Aorta (tissue), 5 donors: ENCODE measurements at places on chromosomes 11 and 22. TPM values are rescaled to one million over a fixed set of nuclear protein-coding genes. Genes with fewer than 3 reads are reported as not detected.

GRCh38 chr11:5288906-5289550 is 12.7 kb downstream of the OR51B4 start:
- DNase-seq: no peak

Gene IFITM1
- total RNA-seq: 311 TPM

Gene SLC22A8
- not detected for total RNA-seq

GRCh38 chr11:67056267-67057204 is at the start of gene RHOD:
TSS of gene RHOD (plus strand) at chr11:67056847. CDS start at chr11:67056903, 56 bp downstream.
- DNase-seq: peak; percentile 90

- no peak for DNase-seq
Measured at GRCh38 chr22:41561335-41561734, 525 bp downstream of the CSDC2 start.

- no peak for DNase-seq
Measured at GRCh38 chr22:37472418-37473006, 13.7 kb downstream of the MFNG start.

DNA sequence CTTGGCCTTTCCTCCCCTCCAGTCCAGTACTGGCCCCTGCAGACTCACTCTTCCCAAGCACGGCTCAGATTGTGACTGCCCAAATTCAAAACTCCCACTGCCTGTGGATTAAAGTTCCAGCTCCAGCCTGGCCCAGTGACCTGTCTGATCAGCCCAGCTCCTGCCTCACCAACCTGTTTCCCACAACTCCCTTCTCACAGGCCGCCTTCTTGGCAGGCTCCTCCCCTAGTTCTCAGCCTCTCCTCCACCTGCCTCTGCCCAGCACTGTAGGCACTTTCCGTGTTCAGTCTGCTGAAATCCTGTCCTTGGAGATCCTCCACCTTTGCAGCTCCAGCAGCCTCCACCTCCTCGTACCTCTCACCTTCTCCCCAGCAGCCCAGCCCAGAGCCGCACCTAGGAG is 68.6 kb downstream of the MICAL2 start:
- no peak for DNase-seq

DNA sequence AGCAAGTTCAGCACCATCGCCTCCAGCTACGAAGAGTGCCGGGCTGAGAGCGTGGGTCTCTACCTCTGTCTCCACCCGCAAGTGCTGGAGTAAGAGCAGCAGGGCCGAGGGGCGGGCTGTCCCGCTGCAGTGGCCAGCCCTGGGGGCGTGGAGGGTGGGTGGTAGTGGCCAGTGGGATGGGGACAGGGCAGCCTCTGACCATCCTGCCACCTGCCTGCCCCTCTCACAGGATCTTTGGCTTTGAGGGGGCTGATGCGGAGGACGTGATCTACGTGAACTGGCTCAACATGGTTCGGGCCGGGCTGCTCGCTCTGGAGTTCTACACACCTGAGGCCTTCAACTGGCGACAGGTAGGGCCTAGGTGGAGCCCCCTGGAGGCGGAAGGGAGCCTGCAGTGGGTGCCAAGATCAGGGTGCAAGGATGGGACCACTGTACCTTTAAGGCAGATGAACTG is 15.0 kb upstream of the BBS1 start:
- no peak for DNase-seq

GRCh38 chr11:846496-847098 is 3.9 kb downstream of the TSPAN4 start:
- no peak for DNase-seq

GRCh38 chr11:118126082-118126838 is 26.4 kb downstream of the SCN4B start:
- no peak for DNase-seq

Gene TTC36
- total RNA-seq: not detected

GRCh38 chr22:18005201-18005926 is 19.0 kb downstream of the MICAL3 start:
- DNase-seq: no peak

DNA sequence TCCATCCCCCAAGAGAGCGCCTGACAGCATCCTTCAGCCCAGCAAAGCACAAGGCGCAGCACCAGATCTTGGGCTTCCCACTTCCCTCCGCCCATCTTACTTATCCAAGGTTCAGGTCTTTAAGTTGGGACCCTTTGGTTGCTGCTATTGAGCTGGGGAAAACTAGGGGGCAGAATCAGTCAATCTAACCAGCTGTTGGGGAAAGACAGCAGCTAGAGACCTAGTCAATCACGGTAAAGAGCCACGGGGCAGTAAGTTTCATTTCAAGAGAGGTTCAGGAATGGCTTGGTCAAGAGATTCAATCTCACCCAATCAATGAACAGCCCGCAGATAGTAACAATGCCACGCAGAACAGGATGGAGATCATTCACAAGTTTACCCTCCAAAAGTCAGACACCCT is 1.7 kb downstream of the ABTB2 start:
- no peak for DNase-seq

- no peak for DNase-seq
Measured at GRCh38 chr22:16933291-16934282, 74.4 kb downstream of the GAB4 start.

Gene CARD18
- not detected for total RNA-seq

DNA sequence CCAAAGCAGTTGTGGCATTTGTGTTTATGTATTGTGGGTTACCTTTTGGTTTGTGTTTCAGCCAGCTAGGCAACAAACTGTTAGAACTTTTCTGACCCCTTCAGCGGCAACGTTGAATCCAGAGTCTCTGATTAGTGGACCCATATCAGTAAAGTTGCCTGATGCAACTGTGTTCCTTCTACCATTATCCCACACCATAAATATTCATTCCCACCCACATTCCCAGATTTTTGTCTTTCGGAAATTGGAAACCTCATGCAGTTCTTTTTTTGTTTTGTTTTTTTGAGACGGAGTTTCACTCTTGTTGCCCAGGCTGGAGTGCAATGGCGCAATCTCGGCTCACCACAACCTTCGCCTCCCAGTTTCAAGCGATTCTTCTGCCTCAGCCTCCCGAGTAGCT is 30.7 kb upstream of the RBX1 start:
- DNase-seq: no peak

DNA sequence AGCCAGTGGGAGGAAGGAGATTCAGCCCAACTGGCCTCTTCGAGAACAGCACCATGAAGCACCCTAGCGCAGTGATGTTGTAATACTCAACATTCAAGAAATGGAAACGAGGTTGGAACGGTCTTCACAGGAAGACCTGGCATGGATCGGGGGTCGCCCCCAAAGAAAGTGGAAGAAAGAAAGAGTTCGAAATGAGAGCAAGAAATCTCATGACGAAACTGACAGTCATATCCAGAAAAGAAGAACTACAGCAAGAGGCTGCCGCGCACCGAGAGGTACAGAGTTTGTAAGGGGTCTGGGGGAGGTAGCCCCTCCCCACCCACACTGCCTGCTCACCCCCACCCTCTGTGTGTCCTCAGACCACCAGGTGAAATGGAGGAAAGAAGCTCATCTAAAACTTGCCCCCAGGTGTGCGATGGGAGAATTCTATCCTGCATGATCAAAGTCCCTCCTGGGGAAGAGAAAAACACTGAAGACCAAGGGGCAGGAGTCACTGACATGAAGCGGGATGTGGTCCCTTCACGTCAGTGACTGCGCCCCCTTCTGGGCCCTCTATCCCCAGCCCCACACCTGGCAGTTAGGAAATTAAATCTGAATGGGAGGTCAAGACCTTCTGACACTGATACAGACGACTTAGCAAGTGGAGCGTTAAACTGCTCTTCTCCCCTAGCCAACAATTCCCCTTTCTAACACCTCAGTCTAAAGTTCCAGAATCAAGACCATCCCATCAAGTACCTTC is 52.9 kb upstream of the SPATA19 start:
- no peak for DNase-seq

Gene C11orf91
- total RNA-seq: not detected

- DNase-seq: no peak
Measured at GRCh38 chr11:71117311-71117710, 135.1 kb downstream of the SHANK2 start.

DNA sequence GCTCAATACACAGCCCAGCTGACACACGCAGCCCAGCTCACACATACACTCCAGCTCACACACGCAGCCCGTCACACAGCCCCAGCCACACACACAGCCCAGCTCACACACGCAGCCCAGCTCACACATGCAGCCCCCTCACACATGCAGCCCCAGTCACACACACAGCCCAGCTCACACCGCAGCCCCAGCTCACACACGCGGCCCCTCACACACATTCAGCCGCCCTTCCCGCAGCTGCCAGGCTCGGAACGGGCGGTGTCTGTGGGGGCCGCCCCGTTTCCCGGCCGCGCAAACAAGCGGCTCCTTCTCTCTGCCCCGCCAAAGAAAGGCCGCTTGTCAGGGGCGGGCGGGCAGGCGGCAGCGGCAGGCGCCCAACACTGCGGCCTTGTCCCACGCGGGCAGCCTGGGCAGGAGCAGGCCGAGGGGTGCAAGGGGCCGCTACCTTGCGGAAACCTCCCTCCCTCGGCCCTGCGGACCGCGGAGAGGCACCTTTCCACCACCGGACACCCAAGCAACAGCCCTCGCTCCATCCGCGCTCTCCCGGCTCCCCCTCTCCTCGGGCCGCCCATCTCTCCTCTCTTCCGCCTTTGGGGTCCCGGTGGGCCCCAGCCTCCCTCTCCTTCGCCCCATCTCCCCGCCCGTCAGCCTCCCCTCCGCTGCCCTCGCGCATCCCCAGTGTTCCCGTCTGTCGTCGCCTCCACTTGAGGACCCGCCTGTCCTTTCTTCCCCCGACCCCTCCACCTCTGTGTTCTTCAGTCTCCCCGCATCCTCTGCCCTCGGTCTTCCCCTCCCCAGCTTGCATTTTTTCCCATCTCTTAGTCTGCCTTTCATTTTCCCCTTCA is 2.2 kb downstream of the PHLDB1 start:
- no peak for DNase-seq

- DNase-seq: no peak
Measured at GRCh38 chr11:64124147-64124546, 41.8 kb downstream of the MACROD1 start.

GRCh38 chr11:68775951-68776388 is 24.6 kb upstream of the TESMIN start:
- DNase-seq: no peak

DNA sequence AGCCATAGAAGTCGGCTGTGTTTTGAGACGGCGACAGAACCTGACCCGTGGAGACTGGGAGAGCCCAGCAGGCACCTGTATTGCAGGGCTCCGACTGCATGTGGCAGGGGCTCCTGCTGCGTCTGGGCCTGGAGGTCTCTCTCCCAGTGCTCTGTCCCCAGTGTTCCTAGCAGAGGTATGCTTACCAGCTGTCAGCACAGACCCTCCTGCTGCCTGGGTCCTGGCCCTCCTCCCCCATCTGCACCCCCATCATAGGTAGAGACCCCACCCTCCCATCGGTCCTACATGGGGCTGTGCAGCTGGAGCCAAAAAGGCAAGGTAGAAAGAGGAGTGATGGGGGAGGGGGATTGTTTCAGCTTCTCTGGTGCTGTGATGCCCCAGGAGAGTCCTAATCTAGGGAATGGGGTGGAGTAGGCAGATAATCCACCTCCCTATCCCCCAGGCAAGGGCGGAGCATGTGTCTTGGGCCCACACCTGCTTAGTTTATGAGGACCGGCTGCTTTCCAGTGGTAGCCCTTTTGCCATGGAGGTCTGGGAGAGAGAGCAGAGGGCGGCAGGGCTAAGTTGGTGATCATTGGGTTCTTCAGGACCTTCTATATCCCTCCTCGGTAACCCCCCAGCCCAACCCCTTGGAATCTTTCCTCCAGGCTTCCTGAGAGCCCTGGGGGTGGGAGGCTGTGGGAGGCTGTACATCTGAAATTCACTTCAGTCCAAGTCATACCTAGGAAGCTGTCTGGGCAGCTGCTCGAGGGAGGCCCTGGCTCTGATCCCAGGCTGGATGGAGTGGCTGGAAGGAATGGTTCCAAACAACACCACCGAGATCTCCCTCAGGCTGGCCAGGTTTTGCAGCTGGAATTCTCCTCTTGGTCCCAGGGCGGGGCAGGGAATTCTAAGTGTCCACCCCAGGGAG is 5.3 kb downstream of the SLC7A4 start:
- DNase-seq: no peak

Gene RFPL1
- not detected for total RNA-seq

DNA sequence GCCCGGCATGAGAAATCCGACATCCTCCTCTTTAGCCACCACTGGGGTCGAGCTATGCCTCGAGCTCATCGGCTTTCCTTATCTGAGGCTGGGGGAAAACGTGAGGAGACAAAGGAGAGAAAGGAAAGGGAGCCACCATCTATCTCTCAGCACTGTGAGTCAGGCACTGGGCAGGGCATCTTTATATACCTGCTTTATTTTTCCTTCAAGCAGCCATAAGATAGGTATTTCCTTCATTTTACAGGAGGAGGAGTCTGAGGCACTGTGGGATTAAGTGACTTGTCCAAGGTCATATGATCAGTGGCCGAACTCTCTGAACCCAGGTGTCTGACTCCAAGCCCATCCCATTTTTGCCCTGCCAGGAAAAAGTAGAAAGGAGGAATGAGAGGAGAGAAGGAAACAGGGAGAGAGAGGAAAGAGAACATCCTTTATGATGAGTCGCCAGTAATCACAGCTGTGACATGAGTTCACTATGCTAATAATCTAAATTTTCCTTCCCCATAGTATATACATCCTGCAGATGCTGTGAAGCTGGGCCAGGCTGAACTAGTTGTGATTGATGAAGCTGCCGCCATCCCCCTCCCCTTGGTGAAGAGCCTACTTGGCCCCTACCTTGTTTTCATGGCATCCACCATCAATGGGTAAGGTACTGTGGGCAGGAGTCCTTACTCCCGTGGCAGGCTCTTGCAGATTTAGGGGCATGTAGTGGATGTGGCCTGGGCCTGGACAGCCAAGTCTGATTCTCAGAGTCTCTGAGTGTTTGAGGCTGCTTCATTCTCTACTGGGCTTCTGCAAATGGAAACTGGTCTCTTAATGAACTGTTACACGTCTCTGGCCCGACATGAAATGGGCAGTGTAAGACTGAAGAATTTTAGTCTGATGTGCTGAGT is 21.8 kb downstream of the NAT10 start:
- no peak for DNase-seq

DNA sequence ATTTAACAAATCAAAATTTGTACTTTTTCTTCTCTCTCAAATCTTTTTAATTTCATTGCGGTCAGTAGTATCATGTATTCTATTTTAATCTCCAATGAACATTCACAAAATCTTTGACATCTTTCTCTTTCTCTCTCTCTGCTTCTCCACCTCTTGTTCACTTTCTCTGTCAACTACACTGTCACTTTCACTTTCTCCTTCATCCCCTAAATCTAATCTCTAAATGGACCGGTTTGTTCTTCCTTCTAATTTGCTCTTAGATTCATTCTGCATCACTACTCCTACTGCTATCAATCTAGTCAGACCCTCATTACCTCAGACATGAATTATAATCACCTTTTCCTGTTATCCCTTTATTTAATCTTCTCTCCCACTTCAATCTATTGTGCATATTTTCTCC is 18.6 kb downstream of the CCDC73 start:
- DNase-seq: no peak

- DNase-seq: no peak
Measured at GRCh38 chr11:23725752-23726151, 771.1 kb upstream of the LUZP2 start.

DNA sequence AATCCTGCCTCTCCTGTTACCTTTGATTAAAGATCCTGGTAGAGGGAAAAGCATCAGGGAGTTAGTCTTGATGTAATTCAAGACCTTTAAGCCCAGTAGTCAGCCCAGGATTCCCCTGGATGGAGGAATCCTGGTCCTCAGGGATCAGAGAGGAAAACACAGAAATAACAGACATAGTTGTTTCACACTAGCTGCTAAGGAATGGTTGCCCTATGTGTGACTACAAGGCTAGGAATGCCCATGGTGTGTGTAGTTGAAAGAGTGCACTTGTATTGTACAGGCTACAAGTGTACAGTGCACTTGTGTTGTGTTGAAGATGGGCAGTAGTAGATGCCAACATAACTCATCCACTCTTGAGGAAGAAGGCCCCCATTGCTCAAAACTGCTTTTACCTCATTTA is 226.8 kb downstream of the AASDHPPT start:
- DNase-seq: no peak

- DNase-seq: no peak
Measured at GRCh38 chr11:93614173-93614722, 47.2 kb upstream of the CEP295 start.

Gene B4GAT1
- total RNA-seq: 18.8 TPM
